ENCODE measurements at places on chromosomes 7 and 10.

- no peak for DNase-seq
These were observed 437.7 kb downstream of the RPS24 start for GRCh38 chr10:78471326-78471722.

DNA sequence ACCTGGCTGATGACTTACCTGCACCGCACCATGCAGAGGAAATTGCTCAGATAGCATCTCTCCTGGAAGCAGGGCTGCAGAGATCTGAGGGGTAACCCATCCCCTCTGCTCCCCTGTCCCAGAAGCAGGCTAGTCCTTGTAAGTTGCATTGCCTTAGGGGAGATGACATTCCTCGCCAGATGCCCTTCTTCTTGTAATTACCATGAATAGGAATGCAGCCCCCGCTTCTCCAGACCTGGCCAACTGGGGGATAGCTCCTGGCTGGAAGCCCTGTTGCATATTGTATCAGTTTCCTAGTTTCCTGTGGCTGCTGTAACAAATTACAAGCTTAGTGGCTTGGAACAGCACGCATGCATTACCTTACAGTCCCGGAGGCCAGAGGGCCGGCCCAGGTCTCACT, 47.5 kb upstream of the EN2 start:
- DNase-seq = no peak

DNA sequence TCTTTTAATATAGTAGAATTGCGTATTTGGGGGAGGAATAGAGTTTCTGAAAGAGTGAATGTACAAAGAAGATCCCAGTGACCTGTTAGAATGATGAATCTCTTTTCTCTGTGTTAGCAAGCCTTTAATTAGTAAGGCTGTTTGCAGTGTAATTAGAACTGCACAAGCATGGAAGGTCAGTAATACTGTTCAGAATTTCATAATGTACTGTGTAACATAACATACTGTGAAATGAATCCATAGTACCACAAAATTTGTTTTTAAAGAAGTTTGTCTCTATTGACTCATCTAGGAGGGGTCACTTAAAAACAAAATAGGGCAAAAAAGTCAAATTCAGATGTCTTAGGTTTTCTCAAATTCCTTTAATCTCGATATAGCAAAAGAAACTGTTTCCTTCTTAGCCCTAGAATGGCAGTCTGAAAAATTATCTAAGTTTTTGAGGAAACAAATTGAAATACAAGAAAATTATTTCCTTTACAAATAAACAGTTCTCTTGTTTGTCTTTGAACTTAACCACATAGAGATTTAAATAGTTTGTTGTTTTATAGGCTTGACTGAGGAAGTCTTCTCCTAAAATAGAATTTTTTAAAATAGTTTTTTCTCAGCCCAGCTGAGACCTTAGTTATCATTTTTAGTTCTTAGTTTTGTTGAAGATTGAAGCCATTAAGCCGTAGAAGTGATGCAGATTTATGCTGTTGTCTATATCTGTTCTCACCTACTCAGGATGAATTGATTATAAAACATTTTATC, 12.5 kb downstream of the ADK start:
- DNase-seq = no peak

DNA sequence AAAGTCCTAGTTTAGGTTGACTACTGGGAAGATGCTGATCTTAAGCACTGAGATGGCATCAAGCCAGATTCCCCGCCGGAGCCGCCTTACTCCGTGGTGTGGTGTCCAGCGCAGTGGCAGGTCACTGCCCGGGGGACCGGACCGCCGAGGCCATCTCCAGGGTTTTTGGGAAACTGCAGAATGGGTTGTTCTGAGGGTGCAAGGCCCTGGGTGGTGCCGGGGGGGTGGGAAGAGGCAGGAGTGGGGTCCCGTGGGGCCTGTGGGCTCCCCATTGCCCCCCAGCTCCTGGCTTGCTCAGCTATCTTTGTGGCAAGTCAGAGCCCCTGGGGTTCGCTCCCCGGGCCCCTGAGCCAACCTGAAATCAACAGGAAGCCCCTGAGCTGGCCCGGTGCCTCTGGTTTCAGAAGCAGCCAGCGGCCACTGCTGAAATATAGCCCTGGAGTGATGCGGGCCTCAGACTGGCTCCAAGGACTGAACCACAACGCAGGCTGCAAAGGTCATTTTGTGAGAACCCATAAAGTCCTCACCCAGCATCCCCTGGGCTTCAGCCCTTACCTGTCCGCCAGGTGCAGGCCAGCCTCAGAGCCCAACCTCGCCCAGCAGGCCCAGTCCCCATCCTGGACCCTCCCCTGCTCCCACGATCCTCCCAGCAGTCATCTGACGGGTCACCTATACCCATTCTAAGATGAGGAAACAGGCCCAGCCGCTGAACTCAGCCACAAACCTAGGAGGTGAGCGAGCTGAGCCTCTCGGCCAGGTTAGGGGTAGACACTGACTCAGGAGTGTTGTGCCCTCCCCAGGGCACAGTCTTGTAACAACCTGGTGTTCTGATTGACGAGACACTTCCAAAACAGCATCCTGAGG, 102.7 kb downstream of the PDGFA start:
- no peak for DNase-seq

DNA sequence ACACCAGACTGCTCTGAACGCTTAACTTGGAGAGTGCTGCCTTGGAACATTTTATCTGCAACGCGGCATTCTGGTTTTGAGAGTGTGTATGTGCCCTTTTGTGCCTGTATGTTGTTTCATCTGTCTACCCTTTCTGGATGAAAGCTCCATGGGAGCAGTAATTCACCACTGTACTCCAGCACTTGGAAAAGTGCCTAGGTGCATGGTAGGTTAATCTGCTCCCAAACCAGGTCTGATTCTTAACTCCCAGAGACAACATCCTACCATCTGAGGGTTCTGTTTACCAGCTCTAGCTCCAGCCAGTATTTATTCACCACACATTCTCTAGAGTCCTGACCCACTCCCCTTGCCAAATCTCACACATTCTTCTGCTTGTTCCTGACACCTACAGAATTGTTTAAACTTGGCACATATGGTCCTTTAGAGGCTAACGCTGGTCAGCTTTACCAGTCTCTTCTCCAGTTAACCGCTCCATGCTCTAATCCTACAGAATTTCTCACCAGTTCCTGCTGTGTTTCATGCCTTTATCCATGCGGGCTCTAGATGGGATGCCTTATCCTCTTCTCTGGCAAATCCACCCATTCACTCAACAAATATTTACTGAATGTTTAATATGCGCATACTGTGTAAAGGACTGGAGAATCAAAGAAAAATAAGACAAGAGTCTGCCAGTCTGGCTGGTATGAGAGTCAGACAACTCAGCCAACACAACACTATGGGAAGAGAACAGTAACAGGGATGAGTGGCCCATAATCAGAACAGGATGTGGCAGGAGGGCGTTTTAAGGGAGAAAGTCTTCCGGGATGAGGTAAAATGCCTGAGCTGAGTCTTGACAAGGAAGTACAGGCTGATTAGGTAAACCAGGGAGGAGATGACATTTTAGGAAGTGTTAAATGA, 46.3 kb downstream of the MTPN start:
- DNase-seq = peak; percentile 27

GRCh38 chr10:3095373-3096139, 28.2 kb downstream of the PFKP start:
- DNase-seq = peak; percentile 99

DNA sequence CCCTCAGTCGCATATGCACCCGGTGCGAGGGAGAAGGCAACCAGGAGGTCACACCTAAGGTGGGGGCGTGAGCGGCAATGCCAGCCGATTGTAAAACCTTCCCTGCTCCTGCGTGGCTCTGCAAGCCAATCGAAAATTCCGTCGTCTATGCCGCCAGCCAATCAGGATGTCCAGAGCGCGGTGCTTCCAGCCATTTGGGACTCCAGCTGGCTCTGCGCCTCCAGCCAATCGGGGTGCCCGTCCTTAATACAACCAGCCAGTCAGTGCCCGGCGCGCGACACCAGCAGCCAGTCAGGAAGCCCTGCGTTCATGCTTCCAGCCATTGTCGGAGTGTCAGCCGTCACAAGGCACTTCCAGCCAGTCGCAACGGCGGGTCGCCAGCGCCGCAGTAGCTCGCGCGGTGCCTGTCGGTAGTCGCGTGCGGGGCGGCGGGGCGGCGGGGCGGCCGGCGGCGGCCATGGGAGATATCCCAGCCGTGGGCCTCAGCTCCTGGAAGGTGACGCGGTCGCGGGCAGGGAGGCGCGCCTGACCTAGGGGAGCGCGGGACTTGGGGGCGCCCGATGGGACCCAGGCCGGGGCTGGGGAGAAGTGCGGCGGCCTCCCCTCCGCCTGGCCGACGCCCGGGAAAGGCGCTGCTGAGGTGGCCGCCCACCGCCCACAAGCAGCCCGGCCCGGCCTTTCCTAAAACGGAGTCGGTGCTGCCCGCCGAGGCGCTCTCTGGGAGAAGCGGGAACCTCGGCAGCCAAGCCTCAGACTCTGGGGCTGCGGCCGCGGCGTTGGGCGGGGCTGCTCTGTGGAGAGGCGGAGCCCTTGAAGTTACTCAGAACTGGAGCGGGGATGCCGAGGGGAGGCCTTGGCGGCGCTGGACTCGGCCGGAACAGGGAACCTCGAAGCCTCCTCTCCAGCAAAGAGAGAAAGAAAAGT, at the start of gene AKR1E2:
TSS of gene AKR1E2 (plus strand) at position 340 of the 924 bp plus-strand sequence. CDS start at position 458, 118 bp downstream.
- peak; percentile 54 for DNase-seq

- no peak for DNase-seq
These were observed 167.2 kb downstream of the FRMD4A start for GRCh38 chr10:14163377-14164086.

DNA sequence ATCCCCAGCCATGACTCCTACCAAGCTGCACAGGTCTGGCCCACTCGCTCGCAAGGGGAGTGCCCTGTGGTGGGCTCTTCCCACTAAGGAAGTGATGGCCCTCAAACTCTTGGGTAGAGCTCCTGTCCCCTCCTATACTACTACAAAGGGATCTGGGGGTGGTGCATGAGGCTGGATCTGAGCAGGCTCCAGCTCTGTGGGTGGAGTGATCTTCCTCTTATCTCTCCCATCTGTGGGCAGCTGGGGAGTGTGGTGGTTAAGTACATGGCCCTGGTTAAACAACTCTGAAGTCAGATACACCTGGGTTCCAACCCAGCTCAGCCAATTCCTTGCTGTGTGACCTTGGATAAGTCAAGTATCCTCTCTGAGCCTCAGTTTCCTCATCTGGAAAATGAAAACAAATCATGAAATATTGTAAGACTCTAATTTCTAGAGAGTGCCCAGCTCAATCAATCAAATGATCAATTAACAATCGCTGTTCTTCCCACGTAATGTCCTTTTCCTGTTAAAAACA, 17.4 kb downstream of the DDIT4 start:
- no peak for DNase-seq

- no peak for DNase-seq
These were observed 33.6 kb upstream of the HDAC9 start for GRCh38 chr7:18461785-18462467.

GRCh38 chr10:11515596-11516430, 95.6 kb downstream of the USP6NL start:
- DNase-seq = peak; percentile 54

DNA sequence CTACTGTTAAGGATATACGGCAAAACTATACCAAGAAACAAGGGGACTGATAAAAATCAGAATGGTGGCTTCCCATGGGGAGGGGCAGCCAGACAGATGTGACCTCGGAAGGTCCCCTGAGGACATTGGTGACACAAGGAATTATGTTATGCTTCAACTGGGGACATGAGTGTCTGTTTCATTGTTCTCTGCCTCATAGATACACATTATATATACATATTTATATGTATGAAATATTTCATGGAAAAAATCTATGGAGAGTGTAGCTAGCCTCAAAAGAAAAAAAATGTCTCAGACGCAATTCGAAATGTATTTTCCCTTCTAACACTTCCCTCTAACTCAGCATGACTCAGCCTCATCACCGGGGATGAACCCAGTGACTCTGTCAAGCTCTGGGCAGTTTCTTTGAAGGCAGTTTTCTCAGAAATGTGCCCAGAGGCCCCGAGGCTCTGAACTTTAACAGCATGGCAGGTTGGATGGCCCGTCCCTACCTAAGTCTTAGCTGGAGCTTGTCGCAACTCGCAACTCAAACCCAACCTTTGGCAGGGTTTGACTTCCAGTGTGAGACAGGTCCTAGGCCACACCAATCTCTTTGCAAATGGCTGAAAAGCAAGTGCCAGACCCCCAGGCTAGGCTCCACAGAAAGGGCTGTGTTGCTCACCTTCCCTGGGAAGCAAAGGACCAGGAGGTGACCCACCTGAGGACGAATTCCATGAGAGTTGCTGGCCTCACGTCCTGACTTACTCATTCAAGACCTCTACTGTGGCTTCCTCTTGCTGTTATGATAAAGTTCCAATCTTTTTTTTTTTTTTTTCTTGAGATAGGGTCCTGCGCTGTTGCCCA, 86.9 kb downstream of the CARD11 start:
- peak; percentile 61 for DNase-seq

GRCh38 chr7:52120912-52121311, 804.3 kb upstream of the COBL start:
- no peak for DNase-seq

DNA sequence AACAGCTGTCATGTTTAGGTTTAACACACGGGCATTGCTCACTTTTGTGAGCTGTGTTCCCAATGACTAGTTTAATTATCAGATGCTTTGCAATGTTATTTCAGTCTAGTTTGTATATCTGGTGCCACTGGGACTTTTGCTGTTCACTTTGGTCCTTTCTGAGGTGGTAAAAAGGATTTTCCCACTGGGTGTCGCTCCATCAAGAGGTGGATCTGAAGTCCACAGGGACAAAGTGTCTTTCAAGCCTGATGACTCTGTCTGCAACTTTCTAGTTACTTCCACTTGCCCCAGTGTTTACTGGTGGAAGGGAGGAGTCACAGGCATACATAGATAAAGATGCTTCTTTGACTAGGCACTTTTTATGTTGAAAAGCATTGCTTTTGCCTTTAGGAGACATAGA, 242.2 kb downstream of the HGF start:
- DNase-seq = no peak

Data from LHCN-M2 (cell line).